ENCODE measurements at places on chromosomes 12 and 14. TPM values are rescaled to one million over a fixed set of nuclear protein-coding genes. Genes with fewer than 3 reads are reported as not detected.
A peak's percentile ranks its signal among the peaks of the same experiment; 100 is the strongest.

The RNASE2 gene
- not detected for total RNA-seq

- H3K27ac ChIP-seq = peak overlapping the region; percentile 19
- no peaks in the 10 kb centered on the region for H3K27me3 ChIP-seq
- DNase-seq = no peak
- no peaks in the 10 kb centered on the region for H3K4me1 ChIP-seq
- H3K36me3 ChIP-seq = no peaks in the 10 kb centered on the region
Observed at GRCh38 chr12:95231190-95231589, 13.6 kb downstream of the VEZT start.

DNA sequence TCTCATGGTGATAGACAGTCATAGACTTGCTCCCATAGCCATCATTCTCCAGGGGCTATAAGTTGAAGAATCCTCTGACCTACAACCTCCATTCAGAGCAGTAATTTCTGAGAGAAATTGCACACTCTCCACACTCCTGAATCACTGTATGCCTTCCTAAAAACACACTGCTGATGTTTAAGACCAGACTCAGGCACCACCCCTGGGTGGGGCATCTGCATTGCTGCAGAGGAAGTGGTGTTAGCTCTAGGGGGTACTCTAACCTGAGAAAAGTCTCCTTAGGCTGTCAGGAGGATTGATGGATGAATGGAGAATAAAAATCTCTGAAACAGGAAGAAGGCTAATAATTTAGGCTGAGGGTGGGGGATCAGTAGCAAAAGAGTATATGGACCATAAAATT lies 436.1 kb downstream of the DAD1 start:
- no peaks in the 10 kb centered on the region for H3K4me1 ChIP-seq
- DNase-seq = no peak
- no peaks in the 10 kb centered on the region for H3K27me3 ChIP-seq
- no peak overlapping the region for H3K4me3 ChIP-seq

- no peak for DNase-seq
- H3K27me3 ChIP-seq = no peaks in the 10 kb centered on the region
- H3K27ac ChIP-seq = no peak overlapping the region
- no peak overlapping the region for H3K4me3 ChIP-seq
- H3K36me3 ChIP-seq = no peaks in the 10 kb centered on the region
Observed at GRCh38 chr12:31749024-31749704, 20.3 kb upstream of the AMN1 start.

DNA sequence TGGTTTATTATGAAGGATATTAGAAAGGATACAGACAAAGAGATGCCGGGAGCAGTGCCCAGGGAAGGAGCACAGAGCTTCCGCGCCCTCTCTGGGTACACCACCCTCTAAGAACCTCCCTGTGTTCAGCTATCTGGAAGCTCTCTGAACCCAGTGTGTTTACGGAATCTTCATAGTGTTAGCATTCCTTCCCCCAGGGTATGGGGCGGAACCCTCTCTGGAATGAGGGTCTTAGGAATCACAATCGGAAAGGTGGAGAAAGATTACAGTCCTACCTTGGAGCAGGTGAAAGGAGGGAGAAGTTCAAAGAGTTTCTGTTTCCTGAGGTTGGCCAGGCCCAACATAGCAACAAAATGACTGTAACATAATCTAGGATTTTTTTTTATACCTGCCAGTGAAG lies 6.8 kb upstream of the NUDT4 start:
- no peaks in the 10 kb centered on the region for H3K4me1 ChIP-seq
- no peaks in the 10 kb centered on the region for H3K36me3 ChIP-seq
- H3K4me3 ChIP-seq = no peak overlapping the region
- DNase-seq = no peak
- no peak overlapping the region for H3K27ac ChIP-seq
- H3K27me3 ChIP-seq = no peaks in the 10 kb centered on the region

The CABP1 gene
- 3.5 TPM for total RNA-seq

DNA sequence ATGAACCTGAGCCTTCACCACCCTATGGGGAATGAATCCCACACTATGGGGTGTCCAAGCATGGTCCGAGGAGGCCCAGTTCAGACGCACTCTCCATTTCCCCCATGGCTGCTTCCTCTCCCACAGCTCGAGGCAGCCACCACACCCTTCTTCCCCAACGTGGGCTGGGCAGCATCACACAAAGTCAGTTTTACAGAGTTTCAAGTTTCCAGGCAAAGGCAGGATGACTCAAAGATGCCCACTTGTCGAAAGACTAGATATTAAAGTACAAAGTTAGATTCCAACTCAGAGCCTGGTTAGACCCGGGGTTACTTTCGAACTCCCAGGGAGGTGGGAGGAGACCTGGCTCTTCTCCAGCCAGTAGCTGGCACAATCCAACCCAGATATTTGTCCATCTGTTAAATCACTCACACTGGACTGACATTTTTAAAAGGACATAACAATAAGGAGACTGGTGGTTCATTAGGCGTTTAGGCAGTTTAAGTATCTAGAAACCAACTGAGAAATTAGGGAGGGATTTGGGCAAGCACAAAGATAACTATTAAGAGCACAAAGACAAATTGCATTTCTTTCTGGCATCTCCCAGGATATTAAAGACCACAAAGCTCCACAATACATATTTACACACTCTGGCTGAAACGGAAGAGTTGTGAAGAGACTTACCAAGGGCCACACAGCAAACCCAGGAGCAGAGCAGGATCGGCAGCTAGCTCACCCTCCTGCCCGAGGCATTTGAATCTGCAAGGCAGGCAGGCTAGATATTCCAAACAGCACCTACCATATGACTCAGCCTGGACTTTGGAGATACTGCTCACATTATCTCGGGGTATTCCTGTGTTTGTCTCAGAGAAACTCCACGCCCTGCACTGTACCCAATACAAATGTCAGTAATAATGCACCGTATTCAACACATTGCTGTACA lies 34.8 kb downstream of the TMCC3 start:
- no peaks in the 10 kb centered on the region for H3K36me3 ChIP-seq
- H3K4me3 ChIP-seq = peak overlapping the region; percentile 1
- peak; percentile 45 for DNase-seq

The GNPTAB gene
- total RNA-seq = 49.8 TPM

The SLCO1A2 gene
- total RNA-seq = not detected

DNA sequence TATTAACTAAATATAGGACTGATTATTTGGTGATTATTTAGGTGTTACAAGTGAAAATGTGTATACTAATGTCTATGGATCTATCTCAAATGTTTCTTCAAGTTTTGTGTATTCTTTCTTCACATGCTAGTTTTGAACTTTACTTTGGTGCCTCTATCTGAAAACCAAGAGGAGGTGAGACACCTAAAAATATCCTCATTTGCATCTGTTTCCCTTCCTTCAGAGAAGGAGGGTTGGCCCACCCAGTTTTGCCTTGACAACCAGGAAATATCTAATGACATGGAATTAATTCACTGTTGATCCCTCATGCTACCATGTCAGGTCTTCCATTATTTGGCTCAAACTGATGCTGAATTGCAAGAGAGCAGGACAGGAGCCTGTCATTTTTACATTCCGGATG lies 500.4 kb downstream of the NELL2 start:
- no peaks in the 10 kb centered on the region for H3K36me3 ChIP-seq
- no peak overlapping the region for H3K4me3 ChIP-seq
- no peak overlapping the region for H3K27ac ChIP-seq
- no peaks in the 10 kb centered on the region for H3K4me1 ChIP-seq
- no peaks in the 10 kb centered on the region for H3K27me3 ChIP-seq
- DNase-seq = no peak

GRCh38 chr12:54384591-54385041 lies at the start of gene ZNF385A:
Gene ZNF385A, minus strand, starts transcription at chr12:54384733. Its CDS starts 219 bp downstream, at chr12:54384514.
- peak within 1 kb of the TSS; percentile 22 for H3K27ac ChIP-seq
- H3K4me1 ChIP-seq = peaks cover 47% of the 10 kb centered on the region
- DNase-seq = no peak
- no peaks in the 10 kb centered on the region for H3K36me3 ChIP-seq

The TAS2R42 gene
- not detected for total RNA-seq
